ENCODE measurements at places on chromosomes 1 and 21. TPM values are rescaled to one million over a fixed set of nuclear protein-coding genes. Genes with fewer than 3 reads are reported as not detected.

DCST1 gene
- 0.21 TPM for total RNA-seq

- DNase-seq, result no peak
Measured at GRCh38 chr21:20257052-20257740, 741.0 kb upstream of the NCAM2 start.

- peak; percentile 83 for DNase-seq
Measured at GRCh38 chr1:234499119-234499942, 20.4 kb upstream of the TARBP1 start.

- no peak for DNase-seq
Measured at GRCh38 chr1:43961692-43962091, 8.1 kb upstream of the DPH2 start.

GRCh38 chr1:200971955-200972711 is 51.4 kb downstream of the KIF21B start:
- peak; percentile 44 for DNase-seq

- DNase-seq, result no peak
Measured at GRCh38 chr21:38470755-38471154, 27.5 kb downstream of the ERG start.

All from left colon (tissue), 2 donors.